T-helper 2 cell treated with Interferon-gamma antibody and Interleukin-4, amounts not matched to agents 100 ng/mL and 5 ng/mL, for 36 hours (primary cell): ENCODE measurements at places on chromosomes 5 and 9. TPM values are rescaled to one million over a fixed set of nuclear protein-coding genes. Genes with fewer than 3 reads are reported as not detected.

SYNPO gene
- total RNA-seq, result 0.02 and 0.05 TPM in 2 replicates

RNF224 gene
- 0.14 TPM in 1 of 2 replicates, not detected in the other for total RNA-seq

SLC25A48 gene
- not detected in 2 replicates for total RNA-seq

ANKRD31 gene
- 0.16 and 0.18 TPM in 2 replicates for total RNA-seq

DBH gene
- total RNA-seq, result not detected in 2 replicates

BARHL1 gene
- total RNA-seq, result not detected in 2 replicates

FCHO2 gene
- total RNA-seq, result 0.64 and 0.75 TPM in 2 replicates

SPAAR gene
- not detected in 2 replicates for total RNA-seq

CYLC2 gene
- total RNA-seq, result not detected in 2 replicates

RELL2 gene
- 20.1 and 21.1 TPM in 2 replicates for total RNA-seq

IER5L gene
- total RNA-seq, result 4.3 and 4.5 TPM in 2 replicates

PAEP gene
- total RNA-seq, result not detected in 2 replicates

TAF11L10 gene
- not detected in 2 replicates for total RNA-seq

KCNV2 gene
- total RNA-seq, result not detected in 2 replicates

PDE4D gene
- 59.4 and 60.2 TPM in 2 replicates for total RNA-seq

PDZD2 gene
- total RNA-seq, result not detected in 2 replicates

FBP2 gene
- not detected in 2 replicates for total RNA-seq

STING1 gene
- total RNA-seq, result 203 and 216 TPM in 2 replicates

GRM6 gene
- total RNA-seq, result not detected in 2 replicates

LMAN2 gene
- total RNA-seq, result 140 and 153 TPM in 2 replicates

UTP15 gene
- 28.2 and 28.3 TPM in 2 replicates for total RNA-seq

CMBL gene
- 0.84 and 0.98 TPM in 2 replicates for total RNA-seq
